ENCODE measurements at places on chromosomes 12 and 14.

DNA sequence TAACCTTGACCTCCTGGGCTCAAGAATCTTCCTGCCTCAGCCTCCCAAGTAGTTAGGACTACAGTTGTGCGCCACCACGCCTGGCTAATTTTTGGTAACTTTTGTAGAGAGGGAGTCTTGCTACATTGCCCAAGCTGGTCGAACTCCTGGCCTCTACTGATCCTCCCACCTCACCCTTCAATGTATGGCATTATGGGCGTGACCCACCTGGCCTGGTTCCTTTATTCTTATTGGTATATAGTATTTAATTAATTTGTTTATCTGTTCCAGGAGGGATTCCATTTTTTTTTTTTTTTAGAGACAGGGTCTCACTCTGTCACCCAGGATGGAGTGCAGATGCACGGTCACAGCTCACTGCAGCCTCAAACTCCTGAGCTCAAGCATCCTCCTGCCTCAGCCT lies 40.9 kb upstream of the EAPP start:
- DNase-seq: no peak

GRCh38 chr14:60805841-60806430 lies 71.4 kb downstream of the MNAT1 start:
- no peak for DNase-seq

DNA sequence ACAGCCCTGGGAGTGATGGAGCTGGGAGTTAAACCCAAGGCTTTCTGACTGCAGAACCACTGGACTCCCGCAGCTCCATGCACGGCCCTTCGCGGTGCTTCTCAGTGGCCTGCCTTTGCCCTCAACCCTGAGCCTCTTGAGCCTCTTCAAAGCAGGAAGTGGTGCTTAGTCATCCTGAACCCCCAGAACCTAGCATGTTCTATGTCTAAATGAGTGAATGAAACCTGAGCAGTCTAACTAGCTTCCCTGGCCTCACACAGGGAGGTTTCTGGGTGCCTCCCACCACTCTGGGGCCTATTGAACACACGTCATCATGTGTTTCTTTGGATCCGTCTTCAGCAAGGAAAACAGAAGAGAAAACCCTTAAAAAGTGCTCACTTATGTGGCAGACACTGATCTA lies 117.9 kb upstream of the SFSWAP start:
- DNase-seq: no peak

- DNase-seq: no peak
Measured at GRCh38 chr12:82838131-82838551, 151.4 kb downstream of the TMTC2 start.

DNA sequence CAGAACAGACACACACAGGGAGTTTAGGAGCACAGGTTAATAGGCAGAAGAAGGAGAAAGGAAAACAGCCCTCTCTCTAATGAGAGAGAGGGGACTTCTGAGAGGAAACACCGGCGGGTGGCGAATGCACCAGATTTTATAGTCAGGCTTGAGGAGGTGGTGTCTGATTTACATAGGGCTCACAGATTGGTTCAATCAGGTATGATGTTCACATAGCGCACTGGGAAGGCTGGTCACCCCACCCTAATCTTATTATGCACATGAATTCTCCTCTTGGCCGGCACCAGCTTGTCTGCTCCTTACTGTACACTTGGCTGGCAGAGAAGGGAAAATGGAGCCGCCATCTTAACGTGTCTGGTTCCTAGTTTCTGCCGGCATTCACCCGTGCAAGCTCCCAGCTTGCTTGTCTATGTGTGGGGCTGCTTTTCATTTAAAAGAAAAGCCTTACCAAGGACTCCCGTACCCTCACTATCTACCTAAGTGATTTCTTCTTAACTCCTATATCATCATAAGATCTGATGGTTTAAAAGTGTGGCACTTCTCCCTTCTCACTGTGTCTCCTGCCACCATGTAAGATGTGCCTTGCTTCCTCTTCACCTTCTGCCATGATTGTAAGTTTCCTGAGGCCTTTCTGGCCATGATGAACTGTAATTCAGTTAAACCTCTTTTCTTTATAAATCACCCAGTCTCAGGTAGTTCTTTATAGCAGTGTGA lies 15.1 kb downstream of the BCAT1 start:
- DNase-seq: no peak

All from activated gamma-delta T cell treated with Interleukin-2 at 50 U/mL for 16 hours (primary cell).